ENCODE measurements at places on chromosomes 7 and 10.
A peak's percentile ranks its signal among the peaks of the same experiment; 100 is the strongest.

DNA sequence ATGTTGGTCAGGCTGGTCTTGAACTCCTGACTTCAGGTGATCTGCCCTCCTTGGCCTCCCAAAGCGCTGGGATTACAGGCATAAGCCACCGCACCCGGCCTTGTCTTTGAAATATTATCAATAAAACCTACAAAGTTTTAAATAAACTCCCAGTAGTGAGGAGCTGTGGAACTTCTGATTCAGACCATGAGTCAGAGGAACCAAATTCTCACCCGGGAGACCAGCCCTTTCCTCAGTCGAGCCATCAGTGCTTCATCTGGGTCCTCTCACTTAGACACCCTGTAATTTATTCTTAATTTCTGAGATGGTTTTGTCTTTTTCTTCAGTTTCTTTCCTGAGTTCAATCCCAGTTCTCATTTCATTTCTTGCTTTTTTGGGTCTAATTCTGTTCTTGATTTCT is 68.6 kb downstream of the DYNC2I1 start:
- no peak for DNase-seq

GRCh38 chr7:104818961-104819880 is 194.8 kb upstream of the KMT2E start:
- no peak for DNase-seq

DNA sequence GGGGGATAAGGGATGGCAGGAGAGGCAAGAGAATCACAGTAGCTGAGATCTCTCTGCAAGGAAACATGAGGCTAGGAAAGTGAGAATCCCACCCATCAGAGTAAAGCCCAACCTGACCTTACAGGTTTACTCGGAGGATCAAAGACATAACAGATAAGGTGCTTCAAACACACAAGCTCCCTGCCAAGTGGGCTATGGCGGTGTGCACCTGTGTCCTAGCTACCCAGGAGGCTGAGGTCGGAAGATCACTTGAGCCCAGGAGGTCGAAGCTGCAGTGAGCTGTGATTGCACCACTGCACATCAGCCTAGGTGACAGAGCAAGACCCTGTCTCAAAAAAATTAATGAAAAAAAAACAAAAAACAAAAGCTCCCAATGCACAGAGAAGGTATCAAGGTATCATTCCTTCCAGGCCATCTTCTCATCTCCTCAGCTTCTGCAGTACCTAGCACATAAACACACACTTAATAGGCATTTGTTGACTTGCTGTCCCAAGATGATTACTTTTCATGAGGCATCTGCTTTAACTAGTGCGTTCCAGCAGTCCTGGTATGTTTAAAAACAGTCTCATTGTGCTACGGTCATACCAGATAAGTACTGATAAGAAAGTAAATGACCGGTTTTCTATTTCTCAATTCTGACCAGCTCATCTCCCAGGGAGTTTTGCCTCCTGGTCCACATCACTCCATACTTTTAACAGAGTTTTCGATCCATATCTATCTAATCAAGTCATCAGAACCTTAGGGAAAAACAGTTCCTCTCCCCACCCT is 13.3 kb downstream of the GNA12 start:
- no peak for DNase-seq

GRCh38 chr7:28407651-28408050 is 4.7 kb upstream of the CREB5 start:
- no peak for DNase-seq

GRCh38 chr10:125857185-125857760 is 23.8 kb downstream of the DHX32 start:
- no peak for DNase-seq

DNA sequence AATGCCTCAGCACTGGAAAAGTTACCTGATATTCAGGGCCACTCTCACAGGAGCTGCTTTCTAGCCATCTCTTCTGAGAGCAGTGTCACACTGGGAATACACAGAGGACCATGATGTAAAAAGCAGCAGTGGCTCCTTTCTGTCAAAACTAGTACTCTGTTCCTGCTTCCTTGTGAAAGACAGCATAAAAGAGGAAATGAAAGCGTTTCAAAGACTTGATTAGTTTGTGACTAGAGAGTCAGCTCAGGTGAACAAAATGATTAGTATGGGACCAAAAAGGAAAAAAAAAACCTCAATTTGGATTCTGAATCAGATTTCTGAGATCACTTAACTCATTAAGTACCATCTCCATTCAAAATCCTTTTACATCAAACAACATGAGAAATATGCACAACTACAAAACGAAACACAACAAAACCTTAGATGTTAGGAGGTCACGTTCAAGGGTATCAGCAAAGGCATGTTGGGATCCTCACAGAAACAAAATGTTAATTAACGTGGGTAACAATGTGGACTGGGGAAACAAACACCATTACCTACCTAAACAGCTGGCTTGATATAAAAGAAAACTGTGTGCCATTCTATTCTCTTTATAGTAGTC is 103.7 kb downstream of the MACC1 start:
- DNase-seq: no peak

- DNase-seq: peak; percentile 8
Observed at GRCh38 chr7:113404245-113404644, 285.9 kb upstream of the SMIM30 start.

DNA sequence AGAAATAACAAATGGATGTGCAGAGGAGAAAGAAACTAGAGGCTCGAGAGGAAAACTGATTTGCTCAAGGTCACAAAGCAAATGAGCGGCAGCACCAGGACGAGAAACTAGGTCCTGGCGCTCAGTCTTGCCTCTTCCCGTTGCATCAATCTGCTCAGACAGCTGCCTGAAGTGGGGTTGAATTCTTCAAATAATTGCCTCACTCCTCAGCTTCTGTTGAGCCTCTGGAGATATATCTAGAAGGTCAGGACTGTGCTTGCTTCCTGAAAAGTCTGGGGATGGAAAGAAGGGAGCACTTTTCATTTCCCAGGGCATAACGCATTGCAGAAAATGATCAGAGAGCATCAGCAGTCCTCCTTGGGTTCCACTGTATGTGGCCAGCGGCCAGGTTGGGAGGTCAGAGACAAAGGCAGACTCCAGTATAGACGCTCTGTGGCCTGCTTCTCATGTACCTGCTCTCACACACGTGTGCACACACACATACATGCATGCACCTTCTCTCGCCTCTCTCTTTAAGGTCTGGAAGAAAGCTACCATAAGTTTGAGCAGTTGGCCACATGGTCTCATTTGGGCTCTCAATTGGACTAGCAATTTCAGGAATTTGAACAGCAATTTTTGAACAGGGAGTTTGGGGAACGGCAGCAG is 83.7 kb upstream of the DUSP5 start:
- DNase-seq: no peak

DNA sequence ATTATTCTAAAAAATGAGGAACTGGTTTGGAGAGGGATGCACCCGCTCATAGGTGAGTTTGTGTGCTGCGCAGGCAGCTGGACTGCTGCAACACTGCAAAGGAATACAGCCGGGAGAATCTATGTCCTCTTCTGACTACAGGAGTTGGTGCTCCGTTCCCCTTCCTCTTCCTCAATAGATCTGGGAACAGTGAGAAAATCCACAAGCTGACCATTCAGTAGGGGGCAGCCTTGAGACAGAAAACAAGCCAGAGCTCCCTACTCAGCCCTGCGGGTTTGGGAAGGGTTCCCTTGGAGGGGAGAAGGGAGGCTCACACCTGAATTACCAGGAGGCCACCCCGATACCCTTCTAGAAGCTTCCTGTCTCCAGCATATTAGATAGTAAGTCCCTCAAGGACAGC is 87.3 kb upstream of the FOXI2 start:
- no peak for DNase-seq

DNA sequence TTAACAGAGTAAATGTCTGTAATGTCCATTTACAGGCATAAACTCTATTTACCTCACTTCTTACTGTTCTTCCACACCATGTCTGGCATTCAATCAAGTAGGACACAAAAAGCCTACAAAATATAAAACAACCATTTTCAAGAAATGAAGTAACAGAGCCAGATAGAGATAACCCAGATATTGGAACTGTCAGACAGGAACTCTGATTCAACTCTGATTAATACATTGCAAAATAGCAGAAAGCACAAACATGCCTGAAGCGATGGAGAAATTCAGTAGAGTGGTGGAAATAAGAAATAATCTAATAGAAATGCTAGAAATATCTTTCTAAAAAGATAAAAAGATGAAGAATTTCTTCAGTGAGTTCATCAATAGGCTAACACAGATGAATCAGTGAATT is 964.4 kb downstream of the PCDH15 start:
- DNase-seq: no peak

GRCh38 chr7:68176974-68177373 is 1180.3 kb downstream of the TYW1 start:
- DNase-seq: peak; percentile 72

DNA sequence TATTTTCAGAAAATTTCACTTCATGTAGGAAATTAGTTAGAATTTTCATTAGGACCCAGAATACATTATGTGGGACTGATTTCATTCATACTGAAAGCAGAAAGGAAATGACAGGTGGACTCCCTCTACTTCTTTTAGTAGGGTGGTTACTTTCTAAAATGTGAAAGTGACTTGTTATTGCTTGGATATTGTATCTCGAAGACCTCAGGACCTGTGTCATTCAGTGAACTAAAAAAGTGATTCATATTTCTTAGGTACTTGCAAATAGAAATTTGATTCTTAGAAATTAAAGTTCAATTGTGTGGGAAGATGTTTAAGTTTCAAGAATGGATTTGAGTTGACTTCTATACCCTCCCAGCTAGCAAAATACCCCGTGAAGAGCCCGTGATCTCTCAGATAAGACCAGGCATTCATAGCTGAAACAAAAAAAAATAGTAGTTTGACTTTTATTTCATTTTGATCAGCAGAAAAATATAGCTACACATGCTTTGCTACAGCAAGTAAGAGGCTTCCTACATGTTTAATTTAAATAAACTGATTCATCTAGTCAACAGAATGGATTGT is 1037.1 kb downstream of the GATA3 start:
- DNase-seq: no peak

GRCh38 chr10:116779076-116779687 is 36.8 kb upstream of the HSPA12A start:
- no peak for DNase-seq

GRCh38 chr7:155523168-155523675 is 23.1 kb downstream of the CNPY1 start:
- DNase-seq: no peak

DNA sequence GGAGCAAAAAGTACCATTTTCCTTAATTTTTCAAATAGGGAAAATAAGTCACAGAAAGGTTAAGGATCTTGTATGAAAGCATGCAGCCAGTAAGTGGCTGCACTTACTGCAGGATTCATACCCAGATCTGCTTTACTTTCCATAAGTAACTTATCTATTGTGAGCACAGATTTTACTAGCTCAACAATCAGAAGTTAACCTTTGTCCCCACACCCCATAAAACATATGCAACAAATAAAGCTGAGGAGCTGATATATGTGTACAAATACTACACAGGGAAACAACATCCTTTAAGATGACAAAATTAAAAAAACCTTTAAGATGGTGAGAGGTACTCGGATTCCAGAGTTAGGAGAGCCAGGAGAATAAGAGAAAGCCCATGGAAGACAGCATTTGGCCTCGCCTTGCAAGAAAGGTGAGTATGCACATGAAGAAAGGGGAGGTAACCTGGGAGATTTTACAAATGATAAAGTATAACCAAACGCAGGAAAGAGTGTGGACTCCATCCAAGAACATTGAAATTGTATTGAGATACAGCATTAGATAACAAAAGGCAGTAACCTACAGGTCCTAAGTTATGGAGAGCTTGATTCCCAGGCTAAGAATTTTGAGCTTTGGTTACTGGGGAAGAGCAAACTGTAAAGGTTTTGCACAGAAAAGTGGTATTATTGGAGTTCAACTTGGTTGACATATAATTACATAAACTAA is 87.1 kb downstream of the ITGB8 start:
- DNase-seq: no peak

GRCh38 chr10:91901784-91902677 is 7.3 kb downstream of the FGFBP3 start:
- DNase-seq: no peak

DNA sequence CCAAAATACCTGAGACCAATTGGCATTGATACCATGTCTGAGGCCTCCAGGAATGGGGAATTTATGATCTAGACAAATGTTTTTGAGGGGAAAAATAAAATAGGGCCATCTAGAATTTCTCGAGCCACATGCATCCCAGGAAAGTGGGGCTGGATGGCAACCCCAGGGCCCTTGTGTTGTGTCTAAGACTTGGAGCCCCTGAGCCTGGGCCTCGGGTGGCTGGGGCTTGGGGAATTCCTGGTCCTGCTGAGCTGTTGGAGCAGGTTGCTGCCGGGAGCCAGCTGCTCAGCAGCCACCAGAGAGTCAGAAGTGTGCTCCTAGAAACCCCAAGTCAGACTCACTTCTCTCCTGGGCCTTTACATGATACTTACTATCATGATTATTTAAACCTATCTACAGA is 172.9 kb downstream of the WDR37 start:
- no peak for DNase-seq

- DNase-seq: no peak
Observed at GRCh38 chr7:3778345-3778744, 477.3 kb downstream of the SDK1 start.

DNA sequence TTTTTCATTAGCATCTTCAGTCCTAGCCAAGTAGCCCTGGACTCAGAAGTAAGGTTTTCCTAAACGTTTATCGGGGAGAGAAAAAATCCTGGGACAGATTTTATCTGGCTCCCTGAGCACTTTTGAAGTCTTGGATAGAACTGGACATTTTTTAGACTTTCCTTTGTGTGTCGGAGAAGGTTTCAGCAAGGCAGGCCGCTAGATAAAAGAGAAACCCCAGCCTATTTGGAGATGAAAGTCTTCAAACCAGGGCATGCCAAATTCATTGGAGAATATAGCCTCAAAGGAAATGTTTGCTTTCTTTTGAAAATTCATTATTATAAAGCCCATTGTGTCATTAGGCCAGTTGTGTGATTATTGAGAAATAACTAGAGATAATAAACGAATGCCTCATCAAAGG is 228.1 kb downstream of the BAMBI start:
- DNase-seq: no peak

DNA sequence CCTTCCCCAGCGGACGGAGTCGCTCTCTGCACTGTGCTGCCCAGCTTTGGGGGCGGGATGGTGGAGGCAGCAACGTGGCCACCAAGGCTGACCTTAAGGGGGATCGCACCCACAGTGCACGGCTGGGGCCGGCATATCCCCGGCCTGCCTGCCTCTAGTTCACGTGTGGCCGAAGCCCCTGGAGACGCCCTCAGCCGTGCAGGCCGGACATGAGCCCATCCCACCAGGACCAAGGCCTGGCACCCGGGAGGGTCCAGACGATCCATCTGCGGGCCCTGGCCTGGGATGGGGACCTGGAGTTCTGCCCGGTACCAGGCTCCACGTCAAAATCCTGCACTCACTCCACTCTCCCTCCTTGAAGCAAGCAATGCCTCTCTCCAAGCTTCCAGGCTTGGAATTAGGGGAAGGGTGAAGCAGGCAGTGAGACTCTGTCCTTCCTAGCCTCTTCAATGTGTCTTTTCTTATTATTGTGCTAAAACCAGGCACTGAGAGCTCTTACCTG is 520.8 kb downstream of the REEP3 start:
- no peak for DNase-seq

DNA sequence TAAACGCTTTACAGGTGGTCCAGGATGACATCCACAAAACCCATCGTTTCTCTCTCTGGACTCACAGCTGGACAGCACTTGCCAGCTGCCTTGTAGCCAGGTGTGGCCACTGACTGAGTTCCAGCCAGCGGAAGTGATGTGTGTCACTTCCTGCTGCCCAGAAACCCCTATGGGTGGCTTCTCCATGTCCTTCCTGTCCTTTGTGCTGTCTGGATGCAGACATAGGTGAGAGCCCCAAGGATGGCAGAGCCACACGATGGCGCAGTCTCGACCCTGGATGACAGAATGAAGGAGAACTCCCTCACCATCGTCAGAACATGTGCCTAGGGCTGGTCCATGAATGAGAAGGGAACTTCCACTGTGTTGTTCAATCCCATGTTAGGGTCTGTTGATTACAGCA is 22.1 kb downstream of the NMT2 start:
- no peak for DNase-seq
